ENCODE measurements at places on chromosomes 5 and 9. TPM values are rescaled to one million over a fixed set of nuclear protein-coding genes. Genes with fewer than 3 reads are reported as not detected.

Gene IL7R
- 0.45 TPM for polyA plus RNA-seq

Gene PTPN3
- polyA plus RNA-seq, result 60.7 TPM

Gene HAPLN1
- 9.7 TPM for polyA plus RNA-seq

Gene TMEM38B
- polyA plus RNA-seq, result 41.7 TPM

Gene UBAC1
- polyA plus RNA-seq, result 31.5 TPM

Gene SPINK4
- not detected for polyA plus RNA-seq

Gene KLHL9
- polyA plus RNA-seq, result 53.7 TPM

Gene MYOT
- 1.5 TPM for polyA plus RNA-seq

Gene KIF27
- 27.4 TPM for polyA plus RNA-seq

Gene CACNA1B
- 0.52 TPM for polyA plus RNA-seq

Gene NIM1K
- polyA plus RNA-seq, result 0.43 TPM

Gene LECT2
- 5.2 TPM for polyA plus RNA-seq

Gene NIPAL4
- 0.58 TPM for polyA plus RNA-seq

Gene LSM11
- 9.7 TPM for polyA plus RNA-seq

Gene SLC6A3
- polyA plus RNA-seq, result 0.60 TPM

Gene FOXD4L3
- polyA plus RNA-seq, result not detected

Gene FAM153A
- 0.75 TPM for polyA plus RNA-seq

Gene LCN15
- polyA plus RNA-seq, result 0.23 TPM

Gene TMEM174
- 20.1 TPM for polyA plus RNA-seq

Gene IL3
- not detected for polyA plus RNA-seq

Gene FCN2
- 0.48 TPM for polyA plus RNA-seq

Gene DMGDH
- polyA plus RNA-seq, result 23.9 TPM

Gene CNTLN
- 14.4 TPM for polyA plus RNA-seq

Gene FGD3
- polyA plus RNA-seq, result 6.5 TPM

Gene ASPN
- polyA plus RNA-seq, result 9.8 TPM

Gene BAAT
- 0.47 TPM for polyA plus RNA-seq

Gene SNCAIP
- 26.1 TPM for polyA plus RNA-seq

Gene GPR150
- 0.07 TPM for polyA plus RNA-seq

Gene SPAAR
- polyA plus RNA-seq, result 1.4 TPM

Gene PCDHGA7
- 2.2 TPM for polyA plus RNA-seq

Gene OXCT1
- polyA plus RNA-seq, result 65.2 TPM

Gene SGCD
- 4.0 TPM for polyA plus RNA-seq

Gene EIF4E1B
- polyA plus RNA-seq, result not detected

Gene KCTD16
- 2.9 TPM for polyA plus RNA-seq

Gene MIGA2
- polyA plus RNA-seq, result 18.8 TPM

Gene OTP
- not detected for polyA plus RNA-seq

Gene CD72
- 3.6 TPM for polyA plus RNA-seq

Gene SIT1
- 0.32 TPM for polyA plus RNA-seq

Gene CDH12
- polyA plus RNA-seq, result 7.5 TPM

Gene FOXD4L5
- 0.27 TPM for polyA plus RNA-seq

Gene PCDHA7
- 0.35 TPM for polyA plus RNA-seq

Gene SLC12A2
- polyA plus RNA-seq, result 56.4 TPM

Gene LCN1
- not detected for polyA plus RNA-seq

Gene IRGM
- polyA plus RNA-seq, result 1.5 TPM

Gene MSX2
- 1.0 TPM for polyA plus RNA-seq

Gene ZNF346
- 29.4 TPM for polyA plus RNA-seq

Gene CKS2
- 101 TPM for polyA plus RNA-seq

Gene FREM1
- polyA plus RNA-seq, result 206 TPM

Gene RNF183
- polyA plus RNA-seq, result 5.1 TPM

Gene CATSPER3
- 1.7 TPM for polyA plus RNA-seq

Gene PCDHB3
- polyA plus RNA-seq, result 2.3 TPM

Gene CLIC3
- polyA plus RNA-seq, result not detected

Gene AK8
- polyA plus RNA-seq, result 3.9 TPM

Gene GPR151
- not detected for polyA plus RNA-seq

Gene PCDHA13
- not detected for polyA plus RNA-seq
